OCI-LY7 (cell line): ENCODE measurements at places on chromosomes 16 and 17.

GRCh38 chr17:80889231-80890195 is 102.1 kb upstream of the CHMP6 start:
- DNase-seq: no peak

DNA sequence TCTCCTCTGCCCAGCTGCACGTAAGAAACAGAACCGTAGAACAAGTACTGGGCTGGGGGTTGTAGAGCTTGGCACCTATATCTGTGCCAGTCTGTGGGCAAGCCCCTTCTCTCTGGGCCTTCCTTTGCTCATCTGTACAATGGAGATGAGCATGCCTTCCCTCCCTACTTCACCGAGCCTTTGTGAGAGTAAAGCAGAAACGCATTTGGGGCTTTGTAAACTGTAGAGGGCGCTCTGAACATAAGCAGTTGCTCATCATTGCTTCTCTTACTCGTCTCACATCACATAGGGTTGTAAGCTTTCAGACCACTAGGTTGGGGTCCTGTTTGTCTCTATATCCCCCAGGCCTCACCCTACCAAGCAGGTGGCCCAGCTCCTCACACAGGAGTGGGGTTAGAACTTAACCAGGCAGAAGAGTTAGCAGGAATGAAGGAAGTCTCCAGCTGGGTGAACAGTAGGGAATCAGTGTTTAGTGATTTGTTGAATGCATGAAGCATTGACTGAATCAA is 15.1 kb downstream of the SAMD14 start:
- DNase-seq: peak; percentile 80

DNA sequence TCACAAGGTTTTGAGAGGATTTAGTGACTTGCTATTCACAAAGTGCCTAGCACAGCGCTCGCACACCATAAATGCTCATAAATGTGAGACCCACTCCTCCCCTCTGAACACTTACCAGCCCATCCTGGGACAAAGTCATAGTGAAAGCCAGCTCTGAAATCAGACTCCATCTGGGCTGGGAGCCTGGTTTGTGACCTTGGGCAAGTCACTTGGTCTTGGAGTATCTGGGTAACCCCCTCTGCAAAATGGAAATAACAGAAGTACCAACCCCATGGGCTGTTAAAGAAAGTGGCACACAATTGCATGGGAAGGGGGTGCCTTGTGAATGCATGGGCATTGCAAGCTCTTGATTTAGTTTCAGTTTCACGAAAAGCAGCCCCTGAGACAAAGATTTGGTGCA is 104.7 kb upstream of the CDH5 start:
- DNase-seq: no peak

GRCh38 chr16:15572329-15573001 is 70.5 kb downstream of the MARF1 start:
- no peak for DNase-seq

DNA sequence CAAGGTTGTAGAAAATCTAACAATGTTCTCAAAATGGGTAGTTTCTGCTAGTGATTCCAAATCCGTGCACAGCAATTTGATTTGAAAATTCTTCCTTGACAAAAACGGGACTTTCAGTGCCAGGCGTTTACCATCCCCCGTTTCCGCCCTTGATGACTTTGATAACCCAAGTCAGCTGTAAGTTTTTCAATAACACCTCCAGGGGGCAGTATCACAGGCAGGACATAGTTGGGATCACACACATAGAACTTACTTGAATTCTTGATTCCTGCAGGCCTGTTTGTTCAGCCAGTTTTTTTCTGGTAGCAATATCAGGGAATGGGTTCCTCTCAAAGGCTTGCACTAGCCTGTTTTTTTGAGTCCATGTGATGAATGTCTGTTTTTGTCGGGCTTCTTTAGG is 5.6 kb downstream of the DUXB start:
- DNase-seq: peak; percentile 3

- DNase-seq: no peak
Measured at GRCh38 chr17:44749076-44749979, 9.5 kb upstream of the ADAM11 start.

GRCh38 chr17:77475016-77475976 is 334.5 kb downstream of the SEC14L1 start:
- peak; percentile 73 for DNase-seq

DNA sequence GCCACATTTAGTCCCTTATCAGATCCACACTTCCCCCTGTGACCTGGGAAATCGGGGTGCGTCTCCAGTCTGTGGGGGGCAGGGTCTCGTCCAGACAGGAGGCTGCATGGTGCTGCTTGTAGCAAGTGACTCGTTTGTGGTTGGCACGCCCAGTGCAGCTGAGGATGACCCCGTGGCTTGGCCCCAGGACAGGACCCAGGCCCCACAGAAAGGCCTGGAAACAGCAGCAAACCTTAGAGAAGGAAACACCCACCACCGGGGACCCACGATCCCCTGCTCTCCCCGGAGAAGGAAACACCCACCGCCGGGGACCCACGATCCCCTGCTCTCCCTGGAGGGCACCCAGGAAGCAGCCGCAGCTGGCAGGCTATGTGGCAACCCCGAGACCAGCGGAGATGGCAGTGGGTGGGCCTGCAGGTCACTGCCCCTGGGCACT is 8.2 kb upstream of the C16orf95 start:
- no peak for DNase-seq

- DNase-seq: no peak
Measured at GRCh38 chr16:8776129-8776584, 21.3 kb downstream of the TMEM186 start.

- no peak for DNase-seq
Measured at GRCh38 chr17:82309656-82310570, 7.5 kb downstream of the CD7 start.

GRCh38 chr16:70380248-70380918 is 33.7 kb downstream of the DDX19A start:
- peak; percentile 74 for DNase-seq

DNA sequence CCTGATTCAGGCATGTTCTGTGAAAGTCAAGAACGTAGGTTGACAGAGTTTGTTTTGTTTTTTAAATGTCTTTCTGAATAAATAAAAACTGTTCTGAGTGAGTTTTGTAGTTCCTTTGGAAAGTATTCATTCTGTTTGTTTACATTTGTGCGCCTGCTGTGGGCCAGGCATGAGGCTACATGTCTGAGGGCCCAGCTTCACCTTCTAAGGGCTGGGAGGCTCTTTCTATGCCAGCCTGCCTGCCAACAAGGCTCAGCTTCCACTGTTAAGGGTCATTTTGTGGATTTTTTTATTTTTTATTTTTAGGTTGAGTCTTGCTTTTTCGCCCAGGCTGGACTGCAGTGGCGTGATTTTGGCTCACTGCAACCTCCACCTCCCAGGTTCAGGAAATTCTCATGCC is 6.1 kb downstream of the WWOX start:
- no peak for DNase-seq

GRCh38 chr17:65841089-65841488 is 279.6 kb upstream of the AXIN2 start:
- DNase-seq: no peak

DNA sequence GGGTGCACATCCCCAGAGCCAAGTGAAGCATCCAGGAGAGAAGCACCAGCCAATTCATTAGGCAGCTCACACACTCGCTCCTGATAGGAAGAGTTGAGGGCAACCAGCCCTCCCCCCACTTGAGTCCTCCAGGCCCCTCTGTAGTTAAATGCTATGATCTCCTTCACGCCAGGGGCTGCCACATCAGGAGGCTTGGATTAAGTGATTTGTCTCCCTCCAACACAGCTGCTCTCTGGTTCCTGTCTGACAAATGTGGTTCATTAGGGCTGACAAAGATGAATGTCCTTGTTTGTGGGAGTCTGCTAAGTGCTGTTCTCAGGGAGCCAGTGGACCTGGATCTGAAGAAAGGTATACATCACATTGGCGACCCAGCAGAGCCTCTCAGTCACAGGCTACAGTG is 94.5 kb upstream of the WSCD1 start:
- DNase-seq: no peak

- no peak for DNase-seq
Measured at GRCh38 chr17:79907217-79907715, 68.0 kb upstream of the CBX4 start.

DNA sequence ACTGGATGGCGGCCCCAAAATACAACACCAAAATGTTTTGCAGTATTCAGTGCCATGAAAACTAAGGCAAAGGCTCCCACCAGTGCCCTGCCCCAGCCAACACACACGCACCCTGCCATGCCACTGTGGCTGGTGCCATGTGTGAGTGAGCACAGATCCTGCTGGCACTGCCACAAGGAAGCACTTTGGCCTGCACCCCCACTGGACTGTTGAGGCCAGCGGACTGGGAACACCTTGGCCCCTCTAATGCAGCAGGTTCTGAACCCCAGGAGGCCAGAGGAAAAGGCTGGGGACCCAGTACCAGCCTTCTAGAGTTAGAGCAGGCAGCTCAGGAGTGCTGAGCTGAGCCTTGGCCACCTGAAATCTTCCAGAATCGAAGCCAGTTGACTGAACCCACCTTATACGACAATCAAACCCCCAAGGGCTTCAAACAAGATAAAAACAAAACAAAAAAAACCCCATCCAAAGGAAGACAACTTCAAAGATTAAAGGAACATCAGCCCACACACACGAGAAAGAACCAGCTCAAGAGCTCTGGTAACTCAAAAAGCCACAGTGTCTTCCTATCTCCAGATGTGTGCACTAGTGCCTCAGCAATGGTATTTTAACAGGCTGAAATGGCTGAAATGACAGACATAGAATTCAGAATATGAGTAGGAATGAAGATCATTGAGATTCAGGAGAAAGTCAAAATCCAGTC is 21.5 kb downstream of the NLRP1 start:
- DNase-seq: no peak

DNA sequence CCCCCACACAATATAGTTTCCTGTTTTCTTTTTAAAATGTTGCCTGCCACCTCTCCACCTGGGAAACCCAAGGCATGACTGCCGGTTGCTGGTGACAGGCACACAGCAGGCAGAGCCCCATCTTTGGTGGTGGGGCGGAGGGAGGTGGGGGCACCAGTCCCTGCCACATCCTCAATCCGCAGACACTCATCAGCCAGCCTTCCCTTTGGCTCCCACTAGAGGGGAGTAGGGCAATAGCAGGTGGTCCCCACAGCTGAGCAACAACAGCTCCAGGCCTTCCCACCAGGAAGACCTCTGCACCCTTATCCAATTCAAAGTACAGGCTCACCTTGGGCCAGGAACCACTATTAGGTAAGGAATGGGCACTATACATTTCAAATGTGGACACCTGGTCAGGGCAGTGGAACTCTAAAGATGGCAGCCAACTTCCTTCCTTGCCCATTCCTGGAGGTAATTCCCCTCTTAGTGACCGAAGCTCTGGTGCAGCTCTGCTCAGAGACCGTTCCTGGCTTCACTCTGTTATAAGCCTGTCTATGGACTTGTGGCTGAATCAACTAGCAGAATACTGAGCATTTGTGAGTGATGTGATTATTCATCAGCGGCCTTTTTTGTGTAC is 13.9 kb downstream of the RECQL5 start:
- DNase-seq: peak; percentile 75

- no peak for DNase-seq
Measured at GRCh38 chr17:45794840-45795239, 10.7 kb downstream of the CRHR1 start.

GRCh38 chr17:76753061-76753961 is 15.4 kb downstream of the MFSD11 start:
- peak; percentile 31 for DNase-seq

DNA sequence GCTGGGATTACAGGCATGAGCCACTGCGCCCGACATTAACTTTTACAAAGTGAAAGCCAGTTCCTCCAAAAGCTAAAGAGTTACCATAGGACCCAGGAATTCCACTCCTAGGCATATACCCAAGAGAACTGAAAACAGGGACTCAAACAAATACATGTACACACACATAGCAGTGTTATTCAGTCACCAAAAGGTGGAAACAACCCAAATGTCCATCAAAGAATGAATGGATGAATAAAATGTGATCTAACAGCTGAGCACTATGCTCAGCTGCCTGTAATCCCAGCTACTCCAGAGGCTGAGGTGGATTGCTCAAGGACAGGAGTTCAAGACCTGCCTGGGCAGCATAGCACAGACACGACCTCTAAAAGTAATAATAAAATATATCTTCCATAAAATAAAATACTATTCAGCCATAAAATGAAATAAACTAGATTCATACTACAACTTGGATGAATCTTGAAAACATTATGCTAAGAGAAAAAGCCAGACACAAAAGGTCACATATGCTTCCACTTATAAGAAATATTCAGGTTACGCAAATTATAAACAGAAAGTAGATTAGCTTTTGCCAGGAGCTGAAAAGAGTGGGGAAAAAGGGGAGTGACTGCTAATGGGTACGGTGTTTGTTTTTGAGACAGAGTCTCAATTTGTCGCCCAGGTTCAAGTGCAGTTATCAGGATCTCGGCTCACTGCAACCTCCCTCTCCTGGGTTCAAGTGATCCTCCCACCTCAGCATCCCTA is 9.3 kb upstream of the USP7 start:
- DNase-seq: no peak

DNA sequence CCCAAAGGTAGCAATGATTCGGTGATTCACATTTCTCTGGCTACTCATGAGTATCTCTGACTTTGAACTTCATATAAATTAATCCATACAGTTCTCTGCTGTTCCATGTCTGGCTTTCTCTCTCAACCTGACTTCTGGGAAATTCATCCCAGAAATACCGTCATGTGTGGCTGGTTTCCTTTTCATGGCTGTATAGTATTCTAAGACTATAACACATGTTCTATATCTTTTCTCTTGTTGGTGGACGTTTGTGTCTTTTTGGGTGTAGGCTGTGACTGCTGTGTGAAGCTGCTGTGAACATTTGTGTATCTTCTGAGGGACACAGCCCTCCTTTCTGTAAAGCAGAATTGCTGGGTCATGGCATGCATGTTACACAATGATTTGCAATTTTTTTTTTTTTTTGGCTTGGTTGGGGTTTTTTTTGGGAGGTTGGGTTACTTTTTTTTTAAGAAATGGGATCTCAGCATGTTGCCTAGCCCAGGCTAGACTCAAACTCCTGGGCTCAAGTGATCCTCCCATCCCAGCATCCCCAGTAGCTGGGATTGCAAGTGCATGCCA is 6.3 kb downstream of the TTYH2 start:
- no peak for DNase-seq

GRCh38 chr16:89120921-89121351 is 27.3 kb downstream of the ACSF3 start:
- DNase-seq: no peak

- no peak for DNase-seq
Measured at GRCh38 chr17:72976971-72977770, 115.3 kb downstream of the SLC39A11 start.

DNA sequence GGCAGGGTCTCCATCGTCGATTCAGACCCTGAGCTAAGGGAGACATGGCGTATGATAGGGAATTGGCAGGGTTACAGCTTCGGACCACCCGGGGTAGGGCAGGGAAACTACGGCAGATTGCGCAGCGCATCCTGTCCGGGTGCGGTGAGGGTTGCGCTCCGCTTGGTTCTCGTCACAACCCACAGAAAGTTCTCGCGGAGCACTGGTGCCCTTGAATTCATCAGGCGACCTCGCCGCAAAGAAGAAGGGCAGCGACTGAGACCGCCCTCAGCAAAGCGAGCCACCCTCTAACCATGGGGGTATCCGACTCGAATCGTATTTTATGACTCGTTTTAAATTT is 1.2 kb downstream of the HS3ST3B1 start:
- peak; percentile 26 for DNase-seq
